Fibroblast of upper back skin (primary cell): ENCODE measurements at places on chromosomes 2 and 18.

GRCh38 chr2:6081955-6082624 lies 389.9 kb downstream of the SOX11 start:
- no peak for DNase-seq

GRCh38 chr2:63667132-63667700 lies 78.5 kb downstream of the MDH1 start:
- DNase-seq = peak; percentile 26

DNA sequence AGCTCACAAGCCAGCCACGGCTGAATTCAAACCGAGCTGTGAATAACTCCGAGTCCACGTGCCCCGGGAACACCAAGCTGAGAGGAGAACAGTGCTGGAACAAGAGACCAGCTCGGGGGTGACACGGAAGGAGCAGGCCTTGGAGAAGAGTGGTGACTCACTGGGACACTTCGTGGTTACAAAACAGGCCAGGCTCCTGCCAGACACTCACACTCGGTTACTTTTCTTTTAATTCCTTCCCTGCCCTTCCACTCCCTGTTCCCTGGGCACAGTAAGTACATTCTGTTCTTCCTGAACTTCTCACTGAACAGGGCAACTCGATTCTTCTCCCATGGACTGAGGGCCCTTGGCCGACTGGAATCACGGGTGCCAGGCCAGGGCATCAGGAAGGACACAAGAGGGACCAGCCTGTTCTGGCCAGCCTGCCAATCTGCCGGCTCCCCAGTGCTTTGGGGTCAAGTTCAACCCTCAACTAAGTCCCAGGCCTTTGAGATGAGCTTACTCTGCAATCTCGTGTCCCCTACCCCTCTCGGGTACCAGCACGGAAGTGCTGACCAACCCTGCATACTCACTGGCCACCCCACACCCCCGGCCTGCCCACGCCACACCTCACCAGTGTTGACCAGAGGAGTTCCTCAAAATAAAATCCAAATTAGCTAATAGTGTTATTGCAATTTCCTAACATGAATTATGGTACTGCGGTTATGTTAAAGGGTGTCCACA lies 87.5 kb downstream of the TFCP2L1 start:
- peak; percentile 12 for DNase-seq

DNA sequence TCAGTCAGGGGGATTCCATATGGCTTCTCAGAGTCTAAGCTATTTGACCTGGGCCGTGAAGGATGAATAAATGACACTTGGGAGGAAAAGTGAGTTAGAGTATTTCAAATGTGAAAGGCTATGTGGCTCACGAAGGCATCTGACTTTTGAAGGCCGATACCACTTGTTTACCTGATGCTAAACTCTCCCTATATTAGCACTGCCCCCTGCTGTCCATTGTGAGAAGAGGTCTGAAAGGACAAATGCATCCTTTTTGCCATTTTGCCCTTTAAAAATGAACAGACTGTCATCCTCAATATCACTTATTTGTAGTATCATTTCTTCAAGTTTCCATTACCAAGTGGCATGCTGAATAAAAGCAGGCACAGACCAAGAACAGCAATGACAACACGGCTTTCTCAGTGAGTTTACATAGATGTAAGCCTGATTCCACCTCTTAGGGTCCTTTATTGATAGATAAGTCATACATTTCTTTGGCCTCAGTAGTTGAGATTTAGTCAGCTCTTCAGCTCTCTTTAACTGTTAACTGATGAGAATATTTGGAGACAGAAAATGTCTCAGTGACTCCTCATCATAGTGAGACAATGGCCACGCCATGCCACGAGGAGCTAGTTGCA lies 40.1 kb downstream of the DOCK10 start:
- peak; percentile 71 for DNase-seq

DNA sequence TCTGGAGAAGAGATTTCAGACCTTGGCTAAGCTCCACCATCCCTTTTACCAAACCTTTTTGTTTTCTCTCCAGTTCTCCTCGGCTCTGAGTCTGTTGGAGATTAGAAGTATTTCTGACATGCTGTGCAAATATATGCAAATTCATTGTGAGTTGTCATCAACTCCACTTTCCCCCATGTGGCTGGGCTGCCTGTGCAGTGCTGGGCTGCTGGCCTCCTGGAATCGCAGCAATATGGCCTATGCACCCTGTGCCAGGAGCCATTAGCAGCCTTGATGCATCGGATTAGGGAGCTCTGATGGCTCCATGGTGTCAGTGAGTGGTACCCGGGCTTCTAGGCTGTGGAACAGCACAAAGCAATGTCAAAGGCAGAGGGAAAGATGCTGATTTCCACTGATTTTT lies 80.0 kb downstream of the GPR39 start:
- no peak for DNase-seq

DNA sequence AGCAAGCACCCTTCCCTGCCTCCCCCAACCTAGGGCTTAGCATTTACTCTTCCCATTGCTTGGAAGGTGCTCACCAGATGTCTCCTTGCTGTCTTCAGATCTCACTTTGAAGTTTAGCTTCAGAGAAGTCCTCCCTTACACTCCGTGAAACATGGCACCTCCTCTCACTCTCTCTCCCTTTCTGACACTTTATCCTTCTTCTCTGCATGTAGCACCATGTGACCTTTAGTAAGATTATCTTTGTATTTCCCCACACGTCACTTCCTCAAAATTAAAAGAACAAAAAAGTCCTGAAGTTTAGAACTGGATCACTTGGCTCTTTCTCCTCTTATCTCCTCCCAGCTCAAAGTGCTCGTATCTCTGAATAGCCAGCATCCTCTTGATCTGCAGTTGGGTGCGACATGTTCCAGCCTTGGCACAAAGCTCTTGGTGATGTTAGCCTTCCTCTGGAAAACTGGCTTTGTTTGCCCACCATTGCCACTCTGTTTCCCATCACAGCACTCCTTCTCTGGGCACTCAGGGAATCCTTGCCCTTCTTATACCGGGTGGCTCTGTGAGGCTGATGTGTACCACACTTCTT lies 40.6 kb upstream of the EPAS1 start:
- DNase-seq = no peak

DNA sequence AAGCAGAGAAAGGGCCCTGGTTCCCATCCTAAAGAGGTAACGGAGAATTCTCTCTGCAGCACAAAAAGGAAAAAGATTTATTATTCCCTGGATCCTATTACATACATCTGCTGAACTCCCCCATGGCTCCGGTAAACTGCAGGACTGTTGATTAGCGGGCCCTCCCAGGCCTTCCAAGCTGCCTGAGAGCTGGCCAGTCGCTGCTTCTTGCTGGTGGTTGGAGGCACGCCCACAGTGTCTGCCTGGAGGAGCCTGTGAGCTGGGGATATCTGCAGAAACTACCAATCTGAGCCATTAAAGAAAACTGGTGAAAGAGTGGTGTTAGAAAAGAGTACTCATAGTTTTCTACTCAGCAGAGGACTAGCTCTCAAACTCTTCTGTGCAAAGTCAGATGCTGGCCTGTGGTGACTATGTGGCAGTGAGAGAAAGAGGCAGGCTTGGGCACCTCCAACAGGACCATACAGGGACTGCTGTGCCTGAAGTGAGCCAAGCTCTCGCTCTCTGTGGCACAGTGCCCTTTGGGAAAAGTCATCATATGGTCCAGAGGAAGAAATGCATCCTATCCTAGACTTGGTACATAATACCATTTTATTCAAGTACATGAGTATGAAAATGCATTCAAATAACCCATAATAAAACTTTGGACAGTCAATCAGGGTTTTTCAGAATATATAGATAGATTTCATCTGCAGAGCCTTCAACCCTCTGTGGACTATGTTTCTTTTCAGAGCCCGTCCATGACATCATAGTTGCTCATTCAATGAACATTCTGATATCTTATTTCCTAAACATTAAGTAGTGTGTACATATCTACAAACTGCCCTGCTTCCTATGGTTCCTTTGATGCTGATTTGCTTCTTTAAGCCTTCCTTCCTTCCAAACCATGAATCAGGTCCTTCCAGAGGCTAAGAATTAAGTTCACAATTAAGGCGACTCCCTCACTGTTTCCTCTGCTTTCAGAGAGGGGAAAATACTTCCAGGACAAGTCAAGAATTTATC lies 242.0 kb upstream of the LYPD1 start:
- DNase-seq = peak; percentile 67

- DNase-seq = no peak
Observed at GRCh38 chr2:105739944-105740530, 4.7 kb upstream of the NCK2 start.

GRCh38 chr2:155525199-155525598 lies 807.3 kb downstream of the NR4A2 start:
- no peak for DNase-seq

- no peak for DNase-seq
Observed at GRCh38 chr2:85839461-85839860, 49.3 kb downstream of the ST3GAL5 start.

DNA sequence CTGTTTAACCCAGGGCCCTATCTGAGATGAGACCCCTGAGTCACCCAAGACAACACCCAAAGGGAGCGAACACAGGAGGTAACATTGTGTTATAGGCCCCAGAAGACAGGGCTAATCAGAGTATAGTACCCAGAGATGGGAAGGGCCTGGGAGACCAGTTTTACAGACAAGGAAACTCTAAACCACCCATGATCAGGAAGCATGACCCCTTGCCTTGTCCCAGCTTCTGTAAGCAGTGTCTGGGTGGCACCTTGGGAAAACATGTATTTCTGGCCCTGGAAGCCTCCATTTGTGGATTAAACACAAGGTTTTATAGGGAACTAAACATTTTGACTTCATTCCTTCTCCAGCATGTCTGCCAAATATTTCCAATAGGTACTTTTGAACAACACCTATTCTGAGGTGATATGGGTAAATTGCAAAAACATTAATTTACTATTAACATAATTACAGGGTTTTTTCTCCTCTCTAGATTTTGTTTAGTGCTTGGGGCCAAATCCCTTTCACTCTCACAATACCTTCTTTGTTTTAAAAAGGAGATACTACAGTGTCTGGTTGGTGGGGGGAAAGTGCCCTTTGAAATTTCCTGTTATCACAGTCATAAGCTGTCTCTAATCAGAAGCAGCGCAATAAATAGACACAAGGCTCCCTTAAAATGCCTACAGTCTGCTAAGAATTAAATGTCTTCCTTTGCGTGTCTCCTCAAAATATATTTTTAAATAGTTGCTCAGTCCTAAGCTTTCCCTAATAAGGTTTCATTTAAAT lies 341.1 kb downstream of the BCL11A start:
- no peak for DNase-seq

GRCh38 chr2:43481927-43482542 lies 113.8 kb downstream of the THADA start:
- DNase-seq = no peak

GRCh38 chr2:71938659-71939587 lies 208.7 kb downstream of the CYP26B1 start:
- DNase-seq = no peak

DNA sequence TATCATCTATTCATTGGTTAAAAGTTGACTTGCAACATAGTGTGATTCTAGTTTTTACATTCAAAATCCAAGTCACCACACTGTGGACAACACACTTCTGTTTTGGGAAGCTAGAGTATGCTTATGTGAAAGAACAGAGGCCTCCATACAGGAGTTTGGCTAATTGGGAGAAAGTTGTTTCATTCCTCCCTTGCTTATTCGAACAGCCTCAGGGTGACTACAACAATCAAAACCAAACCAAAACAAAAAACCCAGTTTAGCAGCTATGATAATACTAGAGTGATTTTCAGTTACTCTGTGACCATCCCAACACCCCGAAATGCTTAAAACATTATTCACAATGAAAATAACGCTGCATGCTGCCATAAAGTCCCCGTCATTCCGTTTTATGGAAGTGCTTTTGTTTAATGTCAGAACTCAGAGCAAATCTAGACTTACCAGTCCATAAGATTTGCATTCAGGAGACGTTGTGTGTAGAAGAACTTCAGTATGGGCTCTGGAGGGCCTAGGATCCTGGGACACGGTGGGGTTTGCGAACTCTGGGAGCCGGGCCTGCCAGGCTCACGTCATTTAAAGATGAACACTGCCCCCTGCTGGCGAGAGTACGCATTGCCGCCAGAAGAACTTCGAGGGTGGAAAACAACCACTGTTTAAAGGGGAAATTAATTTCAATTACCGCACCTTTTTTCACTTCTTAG lies 111.4 kb downstream of the FTCDNL1 start:
- peak; percentile 57 for DNase-seq

DNA sequence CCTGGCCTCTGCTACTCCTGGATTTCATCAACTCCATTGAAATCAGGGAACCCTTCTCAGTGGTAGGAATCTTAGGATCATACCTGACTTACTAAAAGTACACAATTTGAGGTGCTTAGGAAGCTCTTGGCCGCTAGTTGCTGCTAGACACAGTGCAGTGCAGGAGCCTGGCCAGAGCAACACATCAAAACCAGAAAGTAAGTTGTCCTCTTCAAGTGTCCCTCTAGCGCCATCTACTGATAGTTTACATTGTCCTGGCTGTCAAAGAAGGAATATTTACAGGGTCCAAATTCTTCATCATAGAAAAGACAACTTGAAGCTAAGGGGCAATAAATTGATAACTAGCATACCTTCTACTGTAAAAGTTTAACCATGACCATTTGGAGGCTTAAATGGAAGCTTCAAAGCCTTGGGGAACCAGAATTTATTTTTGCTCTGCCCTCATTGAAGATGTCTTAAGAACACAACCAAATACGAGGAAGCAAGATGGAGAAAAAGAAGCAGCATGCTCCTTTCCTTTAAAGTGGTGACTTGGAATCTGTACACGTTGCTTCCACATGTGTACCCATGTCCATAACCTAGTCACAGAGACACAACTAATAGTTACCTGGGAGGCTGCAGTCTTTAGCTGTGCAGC lies 889.1 kb upstream of the GCFC2 start:
- peak; percentile 57 for DNase-seq

- no peak for DNase-seq
Observed at GRCh38 chr2:230657462-230657861, 55.2 kb upstream of the CAB39 start.

GRCh38 chr2:37654932-37655841 lies 16.3 kb downstream of the CDC42EP3 start:
- no peak for DNase-seq

- no peak for DNase-seq
Observed at GRCh38 chr2:99854236-99854852, 288.0 kb downstream of the AFF3 start.

DNA sequence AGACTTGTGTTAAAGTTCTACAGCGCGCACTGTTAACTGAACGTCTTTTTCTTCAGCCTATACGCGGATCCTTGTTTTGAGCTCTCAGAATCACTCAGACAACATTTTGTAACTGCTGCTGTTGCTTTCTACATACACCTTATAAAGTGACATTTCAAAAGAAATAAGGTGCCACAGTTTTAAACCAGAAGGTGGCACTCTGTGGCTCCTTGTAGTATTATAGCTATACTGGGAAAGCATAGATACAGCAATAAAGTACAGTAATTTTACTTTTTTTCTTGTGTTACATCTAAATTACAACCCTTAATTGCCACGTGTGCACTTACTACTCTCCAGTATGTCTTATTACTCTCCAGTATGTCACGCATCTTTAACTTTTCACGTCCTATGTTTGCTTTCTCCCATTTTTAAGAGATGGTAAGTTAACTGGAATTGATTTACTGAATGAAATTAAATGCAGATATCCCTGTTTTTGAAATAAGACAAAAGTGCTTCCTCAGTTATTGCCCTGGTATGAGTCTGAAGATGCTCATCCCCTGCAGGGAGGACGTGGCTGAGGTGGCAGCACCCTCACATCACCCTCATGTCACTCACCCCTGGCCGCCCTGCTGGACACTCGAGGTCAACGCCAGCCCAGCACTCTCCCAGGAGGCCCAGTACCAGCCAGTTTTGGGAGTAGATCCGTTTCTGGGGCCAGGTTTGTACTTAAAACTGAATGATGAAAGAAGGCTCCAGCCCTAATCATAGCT lies 37.8 kb downstream of the GORASP2 start:
- DNase-seq = no peak
